ENCODE measurements at places on chromosomes 11 and 22. TPM values are rescaled to one million over a fixed set of nuclear protein-coding genes. Genes with fewer than 3 reads are reported as not detected.
A peak's percentile ranks its signal among the peaks of the same experiment; 100 is the strongest.

Gene ROBO3
- 19.6 TPM for total RNA-seq

- no peak for DNase-seq
Observed at GRCh38 chr11:73331138-73331916, 23.3 kb downstream of the ARHGEF17 start.

DNA sequence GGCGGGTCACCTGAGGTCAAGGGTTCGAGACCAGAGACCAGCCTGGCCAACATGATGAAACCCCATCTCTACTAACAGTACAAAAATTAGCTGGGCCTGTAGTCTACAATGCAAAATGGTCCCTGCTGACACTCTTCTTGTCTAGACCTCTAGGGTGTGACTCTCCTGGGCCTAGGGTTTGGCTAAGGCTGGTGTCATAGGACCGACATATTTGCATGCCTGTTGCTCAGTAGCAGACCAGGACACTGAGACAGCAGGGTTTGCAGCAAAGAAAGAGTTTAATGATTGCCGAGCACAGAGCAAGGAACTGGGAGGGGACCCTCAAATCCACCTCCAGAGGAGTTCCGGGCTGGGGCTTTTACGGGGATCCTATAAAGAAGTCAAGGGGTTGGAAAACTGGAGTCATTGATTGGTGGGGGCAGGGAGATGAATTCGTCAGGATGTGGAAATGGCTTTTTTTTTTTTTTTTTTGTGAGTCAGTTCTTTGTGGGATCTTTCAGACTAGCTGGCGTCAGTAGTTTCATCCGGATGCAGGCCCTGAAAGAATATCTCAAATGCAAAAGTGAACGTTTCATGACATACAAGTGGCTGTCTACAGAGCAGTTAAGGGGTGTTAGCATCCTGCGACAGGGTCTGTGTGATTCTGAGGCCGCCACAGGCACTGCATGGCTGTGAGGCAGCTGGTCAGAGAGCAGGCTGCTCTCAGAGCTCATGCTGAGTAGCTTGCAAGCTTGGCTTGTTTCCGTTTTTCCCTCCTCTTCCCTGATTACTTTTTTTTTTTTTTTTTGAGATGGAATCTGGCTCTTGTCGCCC lies 27.2 kb upstream of the A4GALT start:
- no peak for DNase-seq

- DNase-seq, result peak; percentile 71
Observed at GRCh38 chr11:6320411-6321155, at the start of gene CAVIN3. Gene CAVIN3, minus strand, starts transcription at chr11:6320501. Its CDS starts 25 bp downstream, at chr11:6320476.

DNA sequence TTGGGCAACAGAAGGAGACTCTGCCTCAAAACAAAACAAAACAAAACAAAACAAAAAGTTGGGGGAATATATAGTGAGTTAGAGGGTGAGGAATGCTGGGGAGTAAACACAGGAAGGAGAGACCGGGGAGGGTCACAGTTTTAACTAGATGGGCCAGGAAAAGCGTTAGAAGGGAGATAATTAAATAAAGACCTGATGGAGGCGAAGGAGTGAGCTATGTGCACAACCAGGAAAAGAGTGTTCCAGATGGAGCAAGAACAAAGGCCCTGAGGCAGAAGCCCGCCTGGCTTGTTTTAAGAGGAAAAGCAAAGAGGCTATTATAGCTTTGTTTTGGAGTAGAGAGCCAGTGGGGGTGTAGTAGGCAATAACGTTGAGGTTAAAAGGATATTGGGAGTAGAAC lies 4.8 kb upstream of the PLA2G6 start:
- no peak for DNase-seq

GRCh38 chr11:117876341-117877119 lies at the start of gene FXYD6:
Gene FXYD6, minus strand, starts transcription at chr11:117876658. Its CDS starts 33,882 bp downstream, at chr11:117842776.
- DNase-seq, result peak; percentile 49

GRCh38 chr11:110168033-110168803 lies 75.0 kb downstream of the ZC3H12C start:
- DNase-seq, result no peak

DNA sequence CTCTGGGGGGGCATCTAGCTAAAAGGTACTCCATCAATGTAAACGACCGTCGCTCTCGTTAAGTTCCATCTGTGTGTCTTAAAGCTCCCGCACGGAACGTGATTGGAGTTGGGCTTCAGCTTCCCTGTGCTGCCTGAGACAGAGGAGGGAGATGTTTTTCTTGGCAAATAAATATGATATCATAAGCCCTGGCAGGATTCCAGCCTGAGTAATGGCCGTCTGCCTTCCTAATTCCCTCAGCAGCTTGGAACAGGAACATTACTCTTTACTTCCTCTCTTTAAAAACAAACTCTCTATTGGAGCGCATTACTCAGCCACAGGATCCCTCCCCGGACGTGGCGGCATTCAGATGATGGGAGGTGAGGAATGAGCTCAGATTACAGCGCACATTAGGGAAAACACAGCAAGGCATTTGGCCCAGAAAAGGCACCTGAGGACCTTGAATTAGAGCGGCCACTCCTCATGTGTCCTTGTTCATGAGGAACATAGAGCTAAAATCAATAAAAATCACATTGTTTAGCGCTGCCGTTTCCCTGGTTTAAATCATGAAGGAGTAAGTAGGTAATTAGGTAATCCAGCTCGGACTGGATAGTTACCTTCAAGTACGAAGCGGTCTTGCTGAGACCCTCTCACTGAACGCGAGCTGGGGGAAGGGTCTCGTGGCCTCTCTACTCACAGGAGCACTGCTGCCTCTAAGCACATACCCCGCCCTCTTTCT lies 230.4 kb downstream of the ST3GAL4 start:
- no peak for DNase-seq

Gene RAB38
- 1.8 TPM for total RNA-seq

Gene FIBIN
- not detected for total RNA-seq

DNA sequence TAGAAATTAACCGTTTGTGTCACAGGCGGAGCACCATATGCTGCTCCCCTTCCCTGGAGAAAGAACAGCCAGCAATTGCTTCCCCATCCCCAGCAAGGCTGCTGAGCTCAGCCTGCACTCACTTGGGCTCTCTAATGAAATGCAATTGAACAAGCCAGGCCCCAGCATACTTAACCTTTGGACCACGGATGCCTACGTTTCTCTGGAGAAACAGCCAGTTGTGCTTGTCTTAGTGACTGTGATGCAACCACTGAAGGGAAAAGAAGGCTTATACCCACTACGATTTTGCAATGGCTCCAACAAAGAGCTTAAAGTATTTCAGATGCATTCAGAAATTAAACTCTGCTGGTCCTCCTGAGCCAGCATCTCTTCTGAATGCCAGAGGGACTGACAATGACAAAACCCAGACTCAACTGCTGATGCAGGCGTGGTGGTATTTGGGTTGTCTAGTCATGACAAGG lies 51.3 kb upstream of the SESN3 start:
- DNase-seq, result no peak

Gene CCDC73
- not detected for total RNA-seq
